ENCODE measurements at places on chromosomes 2 and 18.

GRCh38 chr2:178858896-178859625 lies 51.8 kb upstream of the TTN start:
- DNase-seq = no peak

DNA sequence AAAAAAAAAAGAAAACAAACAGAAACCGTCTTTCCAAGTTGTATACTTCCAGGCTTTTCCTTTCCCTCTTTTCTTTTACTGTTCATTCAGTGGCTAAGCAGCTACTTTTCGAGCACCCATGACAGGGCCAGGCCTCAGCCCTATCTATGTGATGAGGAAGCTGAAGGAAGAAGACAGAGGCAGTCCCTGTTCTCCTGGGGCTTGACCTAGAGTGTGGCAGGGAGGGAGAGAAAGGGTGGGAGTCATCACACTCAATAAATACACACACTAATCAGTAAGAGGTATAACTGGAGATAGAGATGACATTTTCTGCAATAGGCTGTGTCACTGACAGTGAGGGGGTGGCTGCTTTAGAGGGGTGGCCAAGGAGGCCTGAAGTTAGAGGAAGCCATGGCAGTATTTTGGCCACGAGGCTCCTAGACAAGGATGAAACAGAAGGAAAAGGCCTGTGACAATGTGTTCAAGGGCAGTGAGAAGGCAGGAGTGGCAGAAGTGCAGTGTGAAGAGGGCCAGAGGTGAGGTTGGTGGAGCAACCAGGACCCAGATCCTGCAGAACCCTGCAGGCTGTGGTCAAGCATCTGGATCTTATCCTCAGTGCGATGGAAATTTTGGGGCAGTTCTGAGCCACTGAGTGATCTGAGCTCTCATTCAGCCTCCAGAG lies 131.8 kb upstream of the TTC39C start:
- DNase-seq = no peak

DNA sequence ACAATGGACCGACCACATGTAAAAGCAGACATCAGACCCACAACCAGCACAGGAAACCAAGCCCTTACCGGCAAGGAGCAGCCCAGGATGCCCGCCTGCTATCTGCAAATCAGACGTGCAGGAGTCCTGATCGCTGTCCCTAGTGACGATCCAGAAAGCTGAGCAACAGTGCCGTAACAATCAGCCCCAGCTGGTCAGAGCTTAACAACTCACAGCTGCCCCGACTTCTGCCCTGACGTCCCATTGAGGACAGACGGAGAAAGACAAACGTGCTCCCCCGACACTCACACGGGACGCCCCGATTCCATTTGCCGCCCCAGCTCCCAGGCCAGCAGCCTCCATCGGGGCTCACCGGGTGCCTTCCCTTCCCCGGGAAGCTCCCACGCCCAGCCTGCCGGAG lies 39.8 kb upstream of the PXDN start:
- DNase-seq = no peak

DNA sequence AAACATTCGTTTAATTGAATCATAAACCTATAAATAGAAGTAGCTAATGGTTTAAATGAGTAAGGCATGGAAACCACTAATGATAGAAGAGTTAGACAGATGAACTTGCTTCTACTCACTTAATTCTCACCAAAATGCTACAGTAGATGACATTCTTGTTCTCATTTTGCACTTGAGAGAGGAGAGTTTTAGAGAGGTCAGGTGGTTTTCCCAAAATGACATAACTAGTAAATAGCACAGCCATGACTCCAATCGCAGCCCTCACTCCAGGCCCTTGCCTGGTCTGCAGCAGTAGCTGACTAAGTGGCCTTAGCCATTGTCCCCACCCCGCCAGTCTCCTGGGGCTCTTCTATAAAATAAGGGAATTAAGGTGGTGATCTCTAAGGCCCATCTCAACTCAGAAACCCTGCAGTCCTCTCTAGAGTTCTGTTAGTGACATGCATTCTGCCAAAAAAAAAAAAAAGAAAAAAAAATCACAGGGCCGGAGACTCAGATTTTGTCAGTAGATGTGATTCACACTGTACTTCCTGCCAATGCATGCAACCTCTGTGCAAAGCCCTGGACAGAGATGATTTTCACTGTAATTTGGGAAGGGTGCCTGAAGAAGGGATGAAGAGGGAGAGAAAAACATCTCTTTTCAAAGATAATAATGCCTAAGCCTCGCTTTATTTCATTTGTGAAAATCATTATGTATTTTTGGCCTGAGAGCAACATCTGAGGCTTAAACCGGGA lies 221.8 kb downstream of the ANAPC1 start:
- DNase-seq = no peak
